ENCODE measurements at places on chromosomes 6 and 20. TPM values are rescaled to one million over a fixed set of nuclear protein-coding genes. Genes with fewer than 3 reads are reported as not detected.

BRD2 gene
- 216 TPM for total RNA-seq

DTD1 gene
- 25.3 TPM for total RNA-seq

TFAP2C gene
- total RNA-seq, result not detected

- DNase-seq, result no peak
Observed at GRCh38 chr6:166616261-166617238, 10.5 kb downstream of the RPS6KA2 start.

DNA sequence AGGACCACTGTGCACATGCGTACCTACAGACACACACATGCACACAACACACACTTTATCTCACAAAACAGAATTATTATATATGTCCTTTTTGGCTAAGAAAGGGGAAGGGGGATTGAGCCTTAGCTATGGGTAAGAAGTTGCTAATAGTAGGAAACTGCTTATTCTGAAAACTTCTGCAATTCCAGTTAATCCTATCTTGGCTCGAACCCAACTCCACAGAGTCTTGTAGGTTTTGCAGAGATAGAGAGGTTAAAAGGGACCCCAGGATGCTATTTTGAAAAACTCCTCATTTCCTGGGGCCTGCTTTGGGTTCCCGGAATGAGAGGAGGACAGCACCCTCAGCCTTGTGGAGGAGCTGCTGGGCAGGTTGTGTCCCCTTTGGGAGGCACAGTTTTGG, 233.8 kb downstream of the CLIC5 start:
- no peak for DNase-seq

DNA sequence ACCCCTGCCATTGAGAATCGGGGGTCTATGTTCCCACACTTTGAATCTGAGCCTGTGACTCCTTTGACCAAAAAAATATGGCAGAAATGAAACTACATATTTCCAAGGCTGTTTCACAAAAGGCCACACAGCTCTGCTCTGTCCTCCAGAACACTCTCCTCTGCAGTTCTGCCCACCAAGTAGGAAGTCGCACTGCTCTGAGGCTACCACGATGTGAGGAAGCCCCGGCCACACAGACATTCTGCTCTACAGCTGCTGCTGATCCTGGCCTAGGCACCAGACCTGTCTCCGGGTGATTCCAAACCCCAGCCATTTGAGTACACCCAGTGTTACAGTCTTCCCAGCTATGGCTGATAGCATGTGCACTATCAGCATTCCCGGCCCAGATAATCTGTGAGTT, 85.1 kb downstream of the LYRM4 start:
- no peak for DNase-seq

GRCh38 chr6:39143238-39143930, 28.4 kb upstream of the SAYSD1 start:
- no peak for DNase-seq

- no peak for DNase-seq
Observed at GRCh38 chr20:2859330-2860121, 13.8 kb upstream of the PTPRA start.

GRCh38 chr20:50367739-50368375, 142.3 kb upstream of the PTPN1 start:
- no peak for DNase-seq

- DNase-seq, result no peak
Observed at GRCh38 chr6:37794825-37795224, 24.7 kb upstream of the ZFAND3 start.

Measured in activated naive CD4-positive, alpha-beta T cell treated with anti-CD3 and anti-CD28 coated beads, Interleukin-2, amount 50 U/mL, for 72 hours (primary cell).